ENCODE measurements at places on chromosomes 2 and 18.
A peak's percentile ranks its signal among the peaks of the same experiment; 100 is the strongest.

DNA sequence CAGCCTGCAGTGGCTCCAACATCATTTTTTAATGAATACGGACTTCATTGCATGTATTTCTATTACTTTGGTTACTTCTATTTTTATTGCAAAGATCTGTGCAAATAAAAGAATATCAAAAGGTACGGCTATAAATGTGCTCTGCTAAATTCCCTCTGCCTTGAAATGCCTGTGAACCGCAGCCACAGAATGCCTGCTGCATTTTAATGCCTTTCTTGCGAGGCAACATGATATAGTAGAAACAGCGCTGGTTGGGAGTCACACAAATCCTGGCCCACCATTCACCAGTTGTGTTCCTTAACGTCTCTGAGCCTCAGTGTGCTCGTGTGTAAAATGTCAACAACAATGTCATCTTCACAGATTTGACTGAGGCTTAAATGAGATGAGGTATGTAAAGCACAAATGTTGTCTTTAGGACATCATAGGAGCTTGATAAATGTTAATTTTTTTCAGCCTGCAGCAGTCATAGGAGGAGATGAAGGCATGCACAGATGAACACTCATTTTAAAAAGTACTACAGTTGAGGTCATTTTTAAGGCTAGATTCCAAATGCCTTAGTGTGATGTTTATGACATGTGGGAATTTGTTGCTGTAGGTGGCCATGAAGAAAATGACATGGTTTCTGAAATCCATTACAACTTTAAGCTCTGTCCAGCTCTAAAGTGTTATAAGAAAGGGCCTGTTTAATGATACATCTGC, 187.6 kb upstream of the NRP2 start:
- no peak for DNase-seq

DNA sequence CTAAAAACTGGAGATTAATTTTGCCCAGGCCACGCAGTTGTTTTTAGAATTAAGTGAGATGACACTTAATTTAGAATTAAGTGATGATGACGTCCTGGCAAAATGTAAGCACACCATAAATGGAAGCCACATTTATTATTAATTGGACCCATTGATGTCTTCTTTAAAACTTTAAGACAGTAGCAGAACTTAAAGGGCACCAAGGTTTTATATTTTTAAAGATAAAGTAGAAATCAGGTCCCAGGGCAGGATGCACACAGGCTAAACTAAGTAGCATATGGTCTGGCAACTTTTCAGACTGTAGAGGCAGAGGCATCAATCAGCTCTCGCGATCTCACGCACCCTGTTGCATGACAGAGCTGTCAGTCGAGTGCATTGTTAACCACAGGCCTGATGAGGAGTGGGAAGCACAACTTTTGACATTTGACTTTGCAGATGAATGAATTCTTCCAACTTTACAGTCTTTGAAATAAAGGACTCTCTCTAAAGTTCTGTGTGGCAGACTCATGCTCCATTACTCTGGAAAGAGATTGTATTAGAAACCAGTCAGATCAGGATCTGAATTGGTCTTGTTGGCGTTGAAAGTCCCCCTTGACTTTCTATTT, 232.4 kb downstream of the CD226 start:
- DNase-seq: no peak

DNA sequence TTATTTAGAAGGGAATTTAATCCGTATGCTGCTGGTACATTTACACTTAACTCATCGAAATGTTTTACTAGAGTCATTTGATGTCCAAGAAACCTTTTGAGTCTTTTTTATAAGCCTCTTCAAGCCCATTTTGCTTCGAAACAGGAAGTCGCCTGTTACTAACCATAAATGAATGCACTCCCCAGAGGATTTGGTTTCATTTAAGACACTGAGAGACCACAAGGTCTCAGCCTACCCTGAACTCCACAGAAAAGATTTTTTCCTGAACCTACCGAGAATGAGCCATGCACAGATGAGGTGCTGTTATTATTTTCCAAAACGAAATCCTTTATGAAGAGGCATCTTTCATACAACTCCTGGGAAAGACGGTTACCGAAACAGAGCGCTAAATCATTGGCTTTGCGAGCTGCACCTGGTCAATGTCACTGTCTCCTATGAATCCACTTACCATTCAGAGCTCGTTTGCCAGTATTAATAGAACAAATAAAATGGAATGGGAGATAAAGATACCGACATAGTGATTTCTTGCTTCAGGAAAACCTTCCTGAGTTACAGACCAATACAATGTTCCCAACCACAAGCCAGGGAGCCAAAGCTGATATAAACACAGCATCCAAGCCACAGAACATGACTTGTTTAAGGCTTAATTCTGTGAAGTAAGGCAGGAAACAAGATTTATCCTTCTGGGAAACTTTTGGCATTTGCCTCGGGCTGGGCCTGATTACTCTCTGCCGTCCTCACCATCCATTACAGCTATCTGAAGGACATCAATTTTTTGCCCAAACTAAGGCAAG, 382.1 kb downstream of the OSR1 start:
- no peak for DNase-seq

DNA sequence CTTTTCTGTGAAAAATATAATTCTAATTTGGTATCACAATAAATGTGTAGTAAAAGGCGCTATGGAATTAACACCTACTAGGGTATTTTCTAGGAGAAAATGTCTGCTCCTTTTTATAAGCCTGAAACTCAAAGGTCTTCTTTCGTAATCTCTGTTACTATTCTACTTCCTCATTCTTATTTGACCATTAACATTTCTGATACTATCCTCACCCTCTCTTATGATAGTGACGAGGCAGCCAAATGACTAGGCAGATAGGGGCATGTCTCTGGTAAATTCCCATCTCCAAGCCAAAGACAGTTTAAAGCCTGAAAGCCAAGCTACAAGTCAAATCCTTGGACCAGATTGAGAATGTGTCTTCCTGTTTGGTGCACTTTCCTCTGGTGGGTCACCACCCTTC, 251.7 kb downstream of the LRRTM4 start:
- DNase-seq: no peak

DNA sequence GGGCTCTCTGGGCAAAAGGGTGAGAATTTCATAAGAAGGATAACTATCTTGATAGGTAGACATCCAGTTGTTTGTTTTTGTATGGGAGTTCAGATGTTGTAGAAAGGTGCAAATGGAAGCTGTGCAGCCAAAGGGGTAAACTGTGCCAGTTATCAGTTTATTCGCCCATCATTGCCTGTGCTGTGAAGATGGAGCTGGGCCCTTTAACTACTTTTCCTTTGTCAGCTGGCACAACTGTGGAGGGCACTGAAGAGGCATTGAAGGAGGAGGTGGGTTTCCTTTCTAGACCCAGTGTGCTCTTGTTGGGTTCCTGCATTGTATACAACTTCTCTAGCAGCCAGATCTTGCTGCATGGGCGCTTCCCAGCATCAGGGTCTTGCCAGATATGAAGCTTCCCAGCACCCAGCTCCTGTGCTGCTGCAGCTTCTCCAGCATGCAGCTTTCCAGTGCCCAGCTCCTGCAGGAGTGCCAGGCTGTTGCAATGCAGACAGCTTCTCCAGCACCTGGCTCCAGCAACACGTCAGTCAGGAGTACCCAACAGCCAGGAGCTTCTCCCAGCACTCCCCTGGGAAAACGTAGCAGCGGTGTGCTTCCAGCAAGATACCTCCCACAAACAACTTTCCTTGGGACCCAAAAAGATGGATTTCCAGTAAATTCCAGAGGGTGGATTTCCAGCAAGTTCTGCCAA, 15.3 kb downstream of the DNMT3A start:
- no peak for DNase-seq

DNA sequence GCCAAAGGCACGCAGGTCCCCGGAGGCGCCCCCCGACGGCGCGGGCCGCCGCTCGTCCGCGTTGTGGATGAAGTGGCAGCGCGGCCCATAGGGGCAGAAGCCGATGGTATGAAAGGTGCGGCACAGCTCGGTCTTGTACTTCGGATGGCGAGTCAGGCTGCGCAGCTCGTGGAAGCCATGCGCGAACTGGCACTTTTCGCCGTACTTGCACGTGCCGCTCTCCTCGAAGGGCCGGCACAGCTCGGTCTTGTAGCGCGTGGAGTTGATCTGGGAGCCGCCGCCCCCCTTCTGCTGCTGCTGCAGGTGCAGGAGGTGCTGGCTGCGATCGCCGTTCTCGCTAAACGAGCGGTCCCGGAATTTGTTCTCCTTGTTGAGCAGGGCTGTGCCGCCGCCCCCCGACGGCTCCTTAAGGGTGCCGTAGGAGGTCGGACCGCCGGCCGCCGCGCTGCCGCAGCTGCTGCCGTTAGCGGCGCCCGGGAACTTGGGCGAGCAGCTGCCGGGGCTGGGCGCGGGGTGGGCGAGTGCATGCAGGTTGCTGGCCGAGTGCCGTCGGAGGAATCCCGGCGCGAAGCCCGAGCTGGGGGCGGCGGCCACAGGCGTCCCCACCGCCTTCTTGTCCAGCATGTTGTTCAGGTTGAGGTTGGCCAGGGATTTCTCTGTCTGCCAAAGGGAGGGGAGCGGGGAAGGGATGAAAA, 1.2 kb downstream of the ZFP36L2 start:
- no peak for DNase-seq

DNA sequence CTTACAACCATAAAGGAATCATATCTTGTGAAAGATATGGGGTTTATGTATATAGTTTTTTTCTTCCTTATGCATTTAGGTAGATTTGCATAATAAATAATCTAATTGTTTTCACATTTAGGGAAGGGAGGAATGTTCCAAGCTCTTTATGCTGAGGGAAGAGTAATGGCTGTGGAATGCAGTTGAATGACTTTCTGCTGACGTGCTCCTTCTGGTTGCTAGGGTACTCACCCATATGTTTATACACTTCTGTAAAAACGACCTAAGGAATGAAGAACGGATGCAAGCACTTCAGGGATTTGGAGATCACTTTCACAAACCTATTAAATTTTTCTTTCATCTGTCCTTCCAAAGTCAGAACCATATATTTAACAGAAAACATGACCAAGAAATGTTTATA, 29.2 kb upstream of the PPP4R1 start:
- DNase-seq: no peak

GRCh38 chr2:86673986-86674670, 46.0 kb upstream of the RMND5A start:
- no peak for DNase-seq

DNA sequence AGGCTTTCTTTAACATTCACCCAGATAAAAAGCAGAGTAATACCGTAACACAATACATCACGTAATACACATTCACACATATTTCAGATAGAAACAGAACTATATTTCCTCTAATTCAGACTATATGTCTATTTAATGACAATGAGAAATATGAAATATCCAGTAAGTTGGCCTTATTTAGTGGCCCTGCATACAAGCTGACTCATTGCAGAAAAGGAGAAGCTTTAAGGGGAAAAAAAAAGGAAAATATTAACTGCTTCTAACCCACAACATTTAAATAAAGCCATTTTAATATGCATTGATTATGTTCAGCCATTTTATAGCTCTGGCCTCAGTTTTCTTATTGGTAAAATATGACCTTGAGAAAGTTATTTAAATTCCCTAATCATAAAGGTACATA, 94.8 kb downstream of the PPP1R1C start:
- DNase-seq: no peak

DNA sequence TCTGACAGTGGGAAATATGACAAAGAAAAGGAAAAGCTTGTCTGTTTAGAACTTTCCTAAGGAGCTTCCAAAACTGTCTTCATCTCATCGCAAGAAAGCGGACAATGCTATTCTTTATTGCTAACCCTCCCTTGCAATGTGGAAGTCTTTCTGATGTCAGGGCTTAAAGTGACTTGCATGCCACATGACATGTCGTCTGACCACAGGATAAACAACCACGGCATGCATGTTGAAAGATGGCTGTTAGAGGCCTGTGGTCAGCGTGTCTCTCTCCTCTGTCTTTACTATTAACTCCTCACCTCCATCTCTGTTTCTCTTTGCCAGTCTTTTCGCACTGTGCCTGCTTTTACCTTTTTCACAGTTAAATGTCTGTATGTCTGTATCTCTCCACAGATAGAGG, 389.8 kb downstream of the LNPK start:
- DNase-seq: no peak

GRCh38 chr2:11157296-11157695, 2.0 kb downstream of the SLC66A3 start:
- DNase-seq: no peak

DNA sequence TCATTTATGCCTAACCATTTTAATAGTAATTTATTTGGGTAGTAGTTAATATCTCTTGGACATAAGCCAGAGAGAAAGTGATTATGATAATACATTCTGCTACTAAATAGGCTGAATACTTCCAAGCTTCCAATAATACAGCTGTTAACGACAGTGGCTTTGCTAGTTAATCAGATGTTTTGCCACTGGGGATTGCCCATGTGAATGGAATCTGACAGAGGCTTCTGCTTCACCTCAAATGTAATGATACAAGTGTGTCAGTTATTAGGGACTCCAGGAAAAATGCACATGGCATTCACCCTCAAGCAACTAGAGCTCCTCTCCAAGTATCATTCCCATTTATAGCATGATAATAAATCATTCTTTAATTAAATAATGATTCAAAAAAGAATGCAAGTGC, 185.0 kb upstream of the TMEFF2 start:
- DNase-seq: no peak

DNA sequence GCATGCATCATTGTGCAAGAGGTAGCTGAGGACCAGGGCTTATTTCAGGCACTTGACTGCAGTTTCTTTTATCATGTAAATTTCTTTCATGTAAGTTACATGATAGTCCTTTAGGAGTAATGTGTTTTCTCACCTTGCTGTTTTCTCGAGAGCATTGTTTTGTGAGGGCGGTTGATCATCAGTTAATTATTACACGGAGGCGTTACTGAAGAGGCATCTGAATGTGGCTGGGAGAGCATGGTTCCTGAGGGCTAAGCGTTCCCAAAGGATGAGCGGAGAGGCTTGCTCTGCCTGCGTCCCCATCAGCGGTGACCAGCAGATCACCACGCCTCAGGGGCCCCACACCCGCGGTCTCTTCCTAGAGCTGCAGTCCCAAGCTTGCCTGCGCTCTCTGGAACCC, 156.1 kb upstream of the NFATC1 start:
- DNase-seq: no peak

- no peak for DNase-seq
Measured at GRCh38 chr2:28868611-28869010, 1.5 kb downstream of the TRMT61B start.

GRCh38 chr2:120551522-120551921, 184.1 kb upstream of the GLI2 start:
- DNase-seq: no peak

GRCh38 chr2:218077464-218078216, 8.6 kb downstream of the RUFY4 start:
- DNase-seq: no peak

- peak; percentile 47 for DNase-seq
Measured at GRCh38 chr18:77132369-77133050, at the start of gene MBP. TSS of gene MBP (minus strand) at chr18:77132783. CDS start at chr18:77105261, 27,522 bp downstream.

DNA sequence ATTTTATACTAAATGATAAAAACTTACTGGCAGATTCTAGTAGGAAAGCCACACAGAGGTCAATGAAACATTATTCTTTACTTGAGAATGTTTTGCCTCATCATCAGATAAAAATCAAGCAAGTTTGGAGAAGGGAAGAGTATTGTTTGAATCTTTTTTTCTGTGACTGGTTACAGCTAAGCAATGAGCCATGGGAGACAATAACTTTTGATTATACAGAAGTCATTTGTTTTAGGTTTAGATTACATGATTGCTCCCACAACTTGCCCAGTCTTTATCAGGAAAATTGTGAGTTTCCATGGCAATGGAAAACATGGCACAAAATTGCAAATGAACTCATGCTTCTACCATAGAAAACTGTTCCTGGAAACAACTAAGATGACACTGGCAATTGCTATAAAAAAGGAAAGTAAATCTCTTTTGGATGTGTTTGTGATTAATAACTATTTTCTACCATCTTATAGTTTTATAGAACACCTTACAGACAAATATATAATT, 476.8 kb downstream of the MBD2 start:
- no peak for DNase-seq

- no peak for DNase-seq
Measured at GRCh38 chr2:14388724-14389123, 243.8 kb upstream of the LRATD1 start.
